Activated T-helper 1 cell treated with anti-CD3 and anti-CD28 coated beads, Interleukin-2, amount 50 U/mL, for 16 hours (primary cell): ENCODE measurements at places on chromosomes 3 and 15.

DNA sequence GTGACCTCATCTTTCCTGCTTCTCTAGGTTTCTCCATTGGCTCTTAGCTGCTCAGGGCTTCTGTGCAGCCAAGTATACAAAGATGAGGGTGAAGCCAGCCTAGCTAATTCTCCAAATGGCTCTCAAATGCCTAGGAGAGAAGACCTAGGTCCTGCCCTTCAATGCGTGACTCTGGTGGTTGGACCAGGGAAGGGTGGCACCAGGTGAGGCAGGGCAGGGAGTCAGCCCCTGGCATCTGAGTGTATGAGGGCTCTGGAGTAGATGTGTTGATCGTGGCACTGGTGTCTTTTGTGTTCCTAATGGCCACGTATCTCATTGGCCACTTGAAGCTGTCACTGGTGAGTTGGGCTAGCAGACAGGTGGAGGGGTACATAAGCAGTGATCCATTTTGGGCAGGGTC is 59.8 kb downstream of the PDIA5 start:
- no peak for DNase-seq

GRCh38 chr15:87961851-87962420 is 294.6 kb downstream of the NTRK3 start:
- no peak for DNase-seq

DNA sequence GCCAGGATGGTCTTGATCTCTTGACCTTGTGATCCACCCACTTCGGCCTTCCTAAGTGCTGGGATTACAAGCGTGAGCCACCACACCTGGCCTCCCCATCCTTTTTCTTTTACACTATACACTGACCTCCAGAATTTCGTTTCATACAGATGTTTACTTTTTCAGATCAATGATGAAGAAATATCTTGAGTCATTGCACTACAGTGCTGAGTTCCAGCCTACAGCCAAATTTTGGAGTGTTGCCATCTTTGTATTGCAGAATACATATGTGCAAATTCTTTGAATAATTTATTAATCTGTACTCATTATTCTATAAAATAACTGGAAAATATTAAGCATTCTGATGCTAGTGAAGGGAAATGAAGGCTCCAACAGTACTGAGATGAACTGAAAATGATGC is 12.5 kb downstream of the ZPLD1 start:
- DNase-seq, result no peak

DNA sequence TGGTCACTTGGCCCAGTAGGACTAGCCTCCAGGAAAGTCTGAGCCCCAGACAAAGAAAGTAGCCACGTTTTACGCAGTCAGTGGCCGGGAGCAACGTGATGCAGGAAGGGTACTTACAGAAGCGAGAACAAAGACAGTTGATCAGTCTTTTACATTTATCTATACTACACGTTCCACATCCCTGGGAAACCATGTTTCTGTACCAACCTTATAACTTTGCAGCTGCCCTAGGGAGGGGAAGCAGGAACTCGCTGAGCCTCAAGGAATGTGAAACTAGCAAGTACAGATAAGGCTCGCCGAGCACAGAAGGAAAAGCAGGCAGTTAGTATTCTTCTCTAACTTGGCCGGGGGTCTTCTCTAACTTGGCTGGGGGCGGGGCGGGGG is 3.4 kb upstream of the KNL1 start:
- no peak for DNase-seq

- DNase-seq, result no peak
Measured at GRCh38 chr3:122021811-122022401, at the start of gene ILDR1. ILDR1 (minus strand) TSS chr3:122022247; CDS start chr3:122022077, 170 bp downstream.

- DNase-seq, result no peak
Measured at GRCh38 chr3:42720126-42720525, 17.5 kb upstream of the HHATL start.

DNA sequence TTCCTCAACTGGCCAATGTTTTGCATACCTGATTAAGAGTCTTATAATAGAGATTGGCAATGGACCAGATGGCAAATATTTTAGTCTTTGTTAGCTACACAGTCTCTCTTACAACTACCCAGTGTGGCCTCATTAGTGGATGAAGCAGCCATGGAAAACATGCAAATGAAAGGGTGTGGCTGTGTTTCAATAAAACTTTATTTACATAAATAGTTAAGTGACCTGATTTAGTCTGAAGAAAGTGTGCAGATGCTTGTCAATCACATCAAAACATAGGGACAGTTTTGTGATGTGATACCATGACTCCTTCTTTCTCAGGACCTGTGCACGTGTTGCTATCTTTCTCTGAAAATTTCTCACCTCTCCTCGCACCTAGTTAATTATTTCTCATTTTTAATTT is 309.8 kb upstream of the GRM7 start:
- no peak for DNase-seq

DNA sequence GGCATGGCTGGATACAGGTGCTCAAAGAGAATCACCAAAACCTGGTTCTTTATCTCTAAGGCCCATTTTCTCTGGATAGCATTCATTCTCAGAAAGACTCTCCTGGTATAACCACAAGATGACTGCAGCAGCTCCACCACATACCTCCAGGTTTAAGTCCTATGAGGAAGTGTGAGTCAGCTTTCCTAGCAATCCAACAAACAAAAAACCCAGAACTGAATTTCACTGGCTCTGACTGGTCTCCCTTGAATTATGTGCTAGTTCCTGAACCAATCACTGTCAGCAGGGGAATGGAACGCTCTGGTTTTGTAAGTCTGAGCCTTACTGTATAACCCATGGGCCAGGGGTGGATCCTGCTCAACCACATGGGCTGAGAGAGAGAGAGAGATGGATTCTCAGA is 27.2 kb downstream of the MRPL46 start:
- no peak for DNase-seq

GRCh38 chr3:13662238-13662847 is 113.4 kb downstream of the FBLN2 start:
- DNase-seq, result no peak

DNA sequence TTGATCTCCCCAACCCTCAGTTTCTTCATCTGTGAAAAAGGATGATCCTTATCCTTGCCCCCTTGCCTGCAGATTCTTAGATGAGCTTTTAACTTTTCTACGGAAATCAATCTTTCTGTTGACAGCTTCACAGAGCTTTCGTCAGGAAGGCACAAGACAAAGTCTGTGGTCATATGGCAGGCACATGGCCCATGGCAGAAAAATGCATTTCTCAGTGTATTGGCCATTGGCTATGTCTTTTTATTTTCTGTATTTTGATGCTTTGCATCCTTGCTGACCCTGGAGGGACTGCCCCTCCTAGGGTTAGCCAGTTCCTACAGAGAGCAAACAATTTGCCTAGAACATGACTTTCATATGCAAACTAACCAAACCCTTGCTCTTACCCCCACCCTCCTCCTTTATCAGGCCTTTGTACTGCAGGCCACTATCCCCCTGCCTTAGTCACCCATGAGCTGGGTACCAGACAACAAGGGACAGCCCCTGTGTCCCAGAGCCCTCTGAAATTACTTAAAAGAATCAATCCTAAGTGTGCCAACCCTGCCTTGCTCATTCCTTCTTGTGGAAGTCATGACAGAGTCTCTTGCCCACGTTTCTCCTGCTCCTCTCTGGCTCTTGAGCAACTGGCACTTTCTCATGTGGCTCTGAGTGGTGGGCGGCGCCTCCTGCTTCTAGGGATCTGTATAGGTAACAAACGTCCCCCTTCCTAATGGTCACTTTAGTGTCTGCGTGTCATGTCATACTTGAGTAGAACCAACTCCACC is 24.1 kb upstream of the NOX5 start:
- no peak for DNase-seq

GRCh38 chr3:58471025-58471887 is 20.6 kb upstream of the KCTD6 start:
- peak; percentile 13 for DNase-seq

- no peak for DNase-seq
Measured at GRCh38 chr15:35092846-35093245, 7.8 kb upstream of the NANOGP8 start.

- no peak for DNase-seq
Measured at GRCh38 chr3:129571605-129572547, 28.9 kb downstream of the H1-8 start.

GRCh38 chr3:115280506-115280905 is 133.4 kb upstream of the ZBTB20 start:
- DNase-seq, result no peak

- DNase-seq, result no peak
Measured at GRCh38 chr3:129310111-129311011, 31.7 kb downstream of the HMCES start.

GRCh38 chr15:55737373-55737772 is 5.6 kb downstream of the PRTG start:
- no peak for DNase-seq

DNA sequence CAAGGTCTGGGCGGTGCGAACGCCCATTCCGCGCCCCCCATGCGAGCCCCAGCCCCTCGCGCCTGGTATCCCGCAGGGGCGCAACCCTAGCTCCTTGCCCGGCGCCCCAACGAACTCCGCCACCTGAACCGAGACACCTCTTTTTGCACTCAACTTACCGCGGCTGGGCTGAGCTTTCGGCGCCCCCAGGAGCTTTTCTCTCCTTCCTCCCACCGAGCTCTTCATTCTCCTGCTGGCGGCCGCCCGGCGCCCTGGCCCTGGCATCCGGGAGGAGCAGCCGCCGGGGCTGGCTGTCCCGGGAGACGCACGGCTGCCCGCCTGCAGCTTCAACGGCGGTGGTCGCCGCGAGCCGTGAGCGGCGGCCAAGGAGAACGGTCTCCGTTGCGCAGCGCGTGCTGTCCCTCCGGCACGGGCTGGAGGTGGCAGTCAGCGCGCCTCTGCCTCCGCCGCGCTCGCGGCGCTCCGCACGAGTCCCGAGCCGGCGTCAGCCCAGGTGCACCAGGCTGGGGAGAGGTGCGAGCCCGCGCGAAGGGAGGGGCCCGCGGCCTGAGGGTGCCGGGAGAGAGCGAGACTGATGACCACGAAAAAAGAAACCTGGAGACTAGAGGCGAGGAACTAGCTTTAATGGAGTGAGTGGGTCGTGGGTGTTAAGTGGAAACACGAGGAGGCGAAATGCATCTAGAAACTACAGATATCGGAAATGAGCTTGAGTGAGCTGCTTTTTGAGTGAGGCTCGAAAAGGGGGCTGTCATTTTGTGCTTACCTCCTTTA is 621.5 kb upstream of the ZNF385D start:
- DNase-seq, result no peak
